ENCODE measurements at places on chromosomes 16 and 17.

DNA sequence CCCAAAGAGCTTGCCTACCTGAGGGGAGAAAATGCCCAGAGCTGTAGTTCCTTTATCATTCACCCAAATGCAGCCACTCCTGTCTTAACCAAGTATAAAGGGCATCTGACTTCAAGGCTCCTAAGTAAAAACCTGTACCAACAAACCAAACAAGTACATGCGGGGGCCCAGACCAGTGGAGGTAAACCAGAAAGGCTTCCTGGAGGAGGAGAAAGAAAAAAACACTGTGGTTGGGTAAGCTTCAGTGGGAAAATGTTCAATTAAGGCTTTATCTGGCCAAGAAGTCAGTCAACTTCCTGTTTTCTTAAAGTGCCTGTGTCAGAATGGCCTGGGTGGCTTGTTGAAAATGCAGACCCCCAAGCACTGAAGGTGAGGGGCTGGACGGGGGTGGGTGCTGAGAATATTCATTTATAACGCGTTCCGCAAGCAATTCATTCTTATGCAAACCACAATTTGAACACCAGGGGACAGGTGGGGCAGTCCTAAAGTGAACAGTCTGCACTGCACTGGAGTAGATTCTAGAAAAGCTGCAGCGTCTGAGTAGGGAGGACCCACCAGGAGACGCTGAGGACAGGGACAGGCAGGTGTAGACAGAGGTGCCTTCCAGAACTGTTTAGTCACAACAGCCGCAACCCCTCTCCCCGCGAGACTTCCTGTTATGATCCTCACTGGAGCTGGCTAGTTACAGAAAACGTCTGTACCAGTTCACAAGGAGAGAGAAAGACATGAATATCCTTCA lies 467.1 kb downstream of the SOX9 start:
- no peak overlapping the region for H3K27ac ChIP-seq
- no peak overlapping the region for H3K4me3 ChIP-seq
- H3K27me3 ChIP-seq, result peaks cover 34% of the 10 kb centered on the region
- peaks cover 18% of the 10 kb centered on the region for H3K4me1 ChIP-seq
- DNase-seq, result peak; percentile 26

DNA sequence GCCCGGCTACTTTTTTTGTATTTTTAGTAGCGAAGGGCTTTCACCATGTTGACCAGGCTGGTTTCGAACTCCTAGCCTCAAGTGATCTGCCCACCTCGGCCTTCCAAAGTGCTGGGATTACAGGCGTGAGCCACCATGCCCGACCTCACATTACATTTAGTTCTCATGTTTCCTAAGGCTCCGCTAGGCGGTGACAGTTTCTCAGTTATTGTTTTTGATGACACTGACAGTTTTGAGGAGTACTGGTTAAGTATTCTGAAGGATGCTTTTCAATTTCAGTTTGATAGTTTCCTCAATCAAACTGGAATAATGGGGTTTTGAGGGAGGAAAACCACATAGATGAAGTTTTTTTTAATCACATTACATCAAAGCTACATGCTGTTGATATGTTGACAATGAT lies 1028.5 kb downstream of the CDH8 start:
- H3K27ac ChIP-seq, result no peak overlapping the region
- no peaks in the 10 kb centered on the region for H3K27me3 ChIP-seq
- H3K36me3 ChIP-seq, result no peaks in the 10 kb centered on the region
- no peaks in the 10 kb centered on the region for H3K4me1 ChIP-seq

GRCh38 chr16:13926891-13927290 lies 6.9 kb downstream of the ERCC4 start:
- DNase-seq, result no peak
- no peak overlapping the region for H3K27ac ChIP-seq
- H3K4me3 ChIP-seq, result no peak overlapping the region
- peaks cover 16% of the 10 kb centered on the region for H3K36me3 ChIP-seq
- H3K27me3 ChIP-seq, result no peaks in the 10 kb centered on the region

DNA sequence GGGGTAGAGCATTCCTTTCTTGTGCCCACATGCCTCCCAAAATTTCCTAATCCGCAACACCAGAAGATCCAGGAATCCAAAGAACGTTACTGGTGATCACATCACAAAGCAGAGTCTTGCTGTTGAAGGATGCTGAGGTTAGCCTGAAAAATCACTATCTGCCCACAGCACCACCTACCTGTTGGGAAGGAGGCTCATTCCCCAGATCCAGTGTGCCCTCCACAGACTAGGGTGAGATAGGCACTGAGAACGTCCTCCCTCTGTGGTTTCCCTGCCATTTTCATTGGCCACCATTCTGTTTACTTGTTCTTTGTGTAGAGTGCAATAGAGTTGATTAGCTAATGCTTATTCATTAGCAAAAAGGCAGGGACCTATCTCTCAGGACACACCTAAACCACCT lies 30.3 kb downstream of the RCVRN start:
- H3K4me3 ChIP-seq, result no peak overlapping the region
- H3K36me3 ChIP-seq, result no peaks in the 10 kb centered on the region
- no peak for DNase-seq

DNA sequence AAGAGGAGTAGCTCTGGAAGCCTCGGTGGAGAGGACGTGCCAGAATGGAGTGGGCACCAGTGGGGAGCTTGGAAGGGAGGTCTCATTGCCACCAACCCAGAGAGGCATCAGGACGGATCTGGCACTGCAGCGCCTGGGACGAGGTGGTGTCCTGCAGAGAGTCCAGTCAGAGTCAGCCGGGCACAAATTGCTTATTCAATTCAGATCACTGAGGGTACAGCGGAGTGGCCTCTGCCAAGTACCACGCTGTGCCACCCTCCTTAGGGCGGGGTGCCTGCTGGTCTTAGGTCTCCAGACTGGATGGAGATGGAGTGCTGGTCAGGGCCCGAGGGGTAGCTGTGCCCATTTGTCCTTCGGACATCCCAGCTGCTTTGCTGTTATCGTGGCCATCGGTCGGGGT lies 18.9 kb upstream of the SPPL2C start:
- H3K27ac ChIP-seq, result no peak overlapping the region
- no peak for DNase-seq
- H3K27me3 ChIP-seq, result peaks cover 2% of the 10 kb centered on the region
- no peak overlapping the region for H3K4me3 ChIP-seq

DNA sequence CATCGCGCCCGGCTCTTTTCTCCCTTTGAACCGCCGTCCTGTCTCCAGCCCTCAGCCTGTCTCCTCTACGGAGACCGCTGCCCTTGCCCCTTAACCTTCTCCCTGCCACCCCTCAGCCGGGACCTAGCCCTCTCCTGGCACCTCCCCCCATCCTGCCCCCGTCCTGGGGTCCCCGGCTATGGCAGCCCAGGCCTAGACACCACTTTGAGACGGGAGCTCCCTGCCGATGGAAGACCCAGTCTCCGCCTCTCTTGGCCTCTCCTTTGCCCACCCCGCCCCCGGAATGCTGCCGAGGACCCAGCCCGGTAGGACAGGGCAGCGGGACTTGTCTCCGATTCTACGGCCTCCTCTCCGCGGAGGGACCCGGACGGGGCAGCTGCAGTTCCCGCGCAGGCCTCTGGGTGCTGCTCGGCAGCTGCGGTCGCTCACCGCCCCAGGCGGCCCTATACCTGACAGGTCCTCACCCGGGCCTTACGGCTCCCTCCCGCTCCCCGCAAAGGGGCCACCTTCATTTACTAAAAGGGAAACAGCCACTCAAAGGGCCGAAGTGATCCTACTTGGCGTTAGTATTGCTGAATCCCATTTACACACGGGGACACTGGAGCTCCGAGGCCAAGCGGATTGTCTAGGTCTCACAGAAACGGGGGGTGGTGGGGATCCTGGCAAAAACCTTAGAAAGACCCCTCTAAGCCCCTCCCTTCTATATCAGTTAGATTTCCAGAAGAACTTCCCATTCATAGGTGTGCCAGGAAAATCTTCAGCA lies 32.6 kb upstream of the TAC4 start:
- H3K27ac ChIP-seq, result no peak overlapping the region
- peaks cover 32% of the 10 kb centered on the region for H3K27me3 ChIP-seq
- H3K4me3 ChIP-seq, result peak overlapping the region; percentile 24
- peak; percentile 82 for DNase-seq
